Stimulated activated CD4-positive, alpha-beta T cell treated with anti-CD3 and anti-CD28 coated beads, Interleukin-2, amount 100 ng/mL, for 24 hours (primary cell): ENCODE measurements at places on chromosomes 6 and 20.
A peak's percentile ranks its signal among the peaks of the same experiment; 100 is the strongest.

GRCh38 chr6:158150701-158151100, 17.4 kb downstream of the SERAC1 start:
- DNase-seq: no peak

DNA sequence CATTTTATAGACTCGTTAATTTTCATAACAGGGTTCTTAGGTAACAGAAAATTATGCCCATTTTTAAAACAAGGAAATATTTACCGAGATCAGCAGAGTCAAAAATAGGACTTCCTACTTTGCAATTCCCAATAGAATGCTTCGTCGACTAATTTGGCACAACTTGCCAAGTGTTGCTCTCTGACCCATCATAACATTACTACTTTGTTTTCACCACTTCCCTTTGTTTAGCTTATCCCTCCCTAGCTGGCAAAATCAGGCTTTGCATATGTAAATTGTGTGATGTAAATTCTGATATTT, 914 bp upstream of the RANBP9 start:
- DNase-seq: no peak

DNA sequence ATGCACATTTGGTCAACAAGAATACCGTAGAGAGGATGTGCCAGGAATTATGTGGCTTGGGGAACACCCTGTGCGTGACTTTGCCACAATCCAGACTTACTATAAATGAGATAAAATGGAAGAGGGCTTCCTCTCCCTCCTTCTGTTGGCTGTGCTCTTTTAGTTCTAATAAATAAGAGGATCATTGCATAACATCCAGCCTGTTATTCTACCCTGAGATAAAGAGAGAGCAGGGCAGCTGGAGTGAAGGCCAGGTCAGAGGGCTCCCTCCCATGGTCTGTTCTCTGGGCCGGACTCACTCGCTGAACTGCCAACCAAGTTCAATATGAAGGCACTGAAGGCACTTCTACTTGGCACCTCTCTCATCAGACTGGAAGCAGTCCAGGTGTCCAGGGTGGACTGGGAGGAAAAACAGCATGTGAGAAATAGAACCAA, 91.7 kb downstream of the MTFR2 start:
- no peak for DNase-seq

DNA sequence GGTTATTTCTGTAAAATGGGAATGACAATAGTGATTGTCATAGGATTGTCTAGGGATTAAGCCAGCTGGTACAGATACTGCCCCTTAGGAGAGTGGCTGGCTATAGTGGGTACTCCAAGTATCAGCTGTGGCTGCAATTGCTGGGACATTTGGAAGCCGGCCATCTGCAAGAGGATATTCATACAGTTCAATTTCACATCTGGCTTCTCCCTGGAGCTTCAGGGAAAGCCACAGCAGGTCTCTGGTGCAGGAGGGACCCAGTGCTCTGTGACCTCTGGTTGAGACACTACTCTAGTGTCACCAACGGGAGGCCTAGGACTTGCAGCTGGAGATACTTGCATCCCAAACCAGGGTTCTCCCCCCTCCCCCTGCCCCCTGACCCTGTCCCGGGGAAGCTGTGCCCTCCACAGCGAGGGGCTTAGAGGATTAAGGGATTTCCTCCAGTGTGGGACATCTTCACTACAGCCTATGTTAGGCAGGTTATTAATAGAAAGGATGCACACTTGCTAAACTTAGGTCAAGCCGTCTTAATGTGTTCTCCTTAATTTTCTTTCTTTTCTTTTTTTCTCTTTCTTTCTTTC, 2.7 kb downstream of the SLC2A10 start:
- no peak for DNase-seq

GRCh38 chr6:125213939-125214338, 60.4 kb downstream of the TPD52L1 start:
- DNase-seq: no peak

DNA sequence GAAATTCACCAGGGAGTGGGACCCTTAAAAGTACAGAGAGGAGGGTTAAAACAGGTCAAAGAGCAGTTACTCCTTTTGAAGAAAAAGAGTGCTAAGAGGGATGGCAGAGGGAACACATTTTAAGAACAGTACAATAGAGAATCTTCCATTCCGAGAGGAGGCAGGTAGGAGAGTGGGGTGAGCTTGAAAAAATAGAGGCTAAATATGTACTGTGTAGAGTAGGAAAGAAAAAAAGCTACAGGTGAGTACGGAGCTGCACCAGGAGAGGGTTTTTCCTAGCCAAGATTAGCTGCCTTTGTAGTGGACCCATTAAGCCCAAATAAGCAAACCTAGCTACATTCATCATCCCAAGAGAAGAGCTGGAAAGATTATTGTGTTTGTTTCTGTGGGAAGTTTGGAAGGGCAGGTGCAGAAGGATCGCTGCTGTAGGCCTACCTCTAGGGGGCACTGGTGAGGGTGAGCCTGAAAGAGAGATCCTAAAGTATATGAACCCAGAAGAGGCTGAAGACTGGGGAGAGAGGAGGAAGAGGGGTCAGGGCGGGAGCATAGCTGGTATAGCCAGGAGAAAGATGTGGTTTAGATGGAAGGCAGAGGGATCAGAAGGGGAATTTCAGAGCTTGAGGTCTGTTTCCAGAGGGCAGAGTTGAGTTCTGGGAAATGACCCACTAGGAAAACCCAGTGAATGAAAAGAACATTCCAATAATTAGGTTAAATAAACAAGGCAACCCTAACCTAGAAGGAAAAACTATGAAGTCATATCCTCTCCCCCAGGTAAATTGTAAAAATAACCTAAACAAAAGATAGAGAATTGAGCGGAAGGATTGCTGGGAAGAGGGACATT, 50.2 kb upstream of the HINT3 start:
- DNase-seq: peak; percentile 64

DNA sequence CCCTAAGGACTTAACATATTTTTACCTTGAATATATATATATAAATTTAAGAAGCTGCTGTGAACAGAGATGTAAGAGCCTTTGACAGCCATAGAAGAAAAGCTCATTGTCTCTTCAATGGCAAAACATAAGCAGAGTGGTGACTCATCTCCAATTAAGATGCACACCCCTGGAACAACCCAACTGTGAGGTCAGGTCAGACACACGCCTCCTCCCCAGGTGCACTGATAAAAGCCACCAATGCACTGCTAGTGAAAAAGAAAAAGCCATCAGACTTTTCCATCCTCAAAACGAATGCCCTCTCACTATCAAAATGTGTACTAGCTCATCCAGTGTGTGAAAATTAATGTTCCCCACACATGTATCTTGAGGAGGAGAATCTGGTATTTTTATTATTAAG, 100.1 kb downstream of the SMLR1 start:
- no peak for DNase-seq

GRCh38 chr6:45045253-45045601, 282.9 kb upstream of the RUNX2 start:
- no peak for DNase-seq

DNA sequence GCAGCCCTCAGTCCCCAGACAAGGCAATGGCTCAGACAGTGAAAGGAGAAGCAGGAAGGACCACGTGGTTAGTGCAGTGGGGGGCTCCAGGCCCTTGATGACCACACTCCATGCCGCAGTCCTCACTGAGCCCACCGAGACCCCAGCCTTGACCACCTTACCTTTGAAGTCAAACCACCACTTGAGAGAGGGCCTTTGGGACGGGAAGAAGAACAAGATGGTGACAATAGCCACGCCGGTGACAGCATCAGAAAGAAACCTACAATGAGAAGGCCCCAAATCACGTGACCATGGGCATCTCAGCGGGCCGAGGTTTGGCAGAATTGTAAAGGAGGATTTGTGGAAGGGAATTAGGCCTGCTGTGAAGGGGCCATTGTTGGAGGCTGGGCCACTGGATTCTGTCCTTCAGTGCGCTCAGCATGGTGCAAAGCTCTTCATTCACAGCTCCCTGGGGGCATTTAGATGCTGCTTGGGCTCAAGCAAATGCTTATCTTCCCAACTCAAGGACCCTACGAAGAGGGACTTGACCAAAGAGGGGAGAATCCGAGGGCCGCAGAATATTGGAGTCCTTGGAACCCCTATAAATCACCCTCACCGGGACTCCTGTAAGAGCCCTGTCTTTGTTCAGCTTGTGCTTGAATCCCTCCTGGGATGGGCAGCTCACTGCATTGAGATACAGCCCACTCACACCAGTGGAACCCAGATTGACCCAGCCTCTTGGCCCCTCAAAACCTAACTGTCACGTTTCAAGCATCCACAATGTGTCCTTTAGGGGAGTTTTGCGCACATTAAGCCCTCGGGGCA, 33.2 kb upstream of the OCSTAMP start:
- no peak for DNase-seq

DNA sequence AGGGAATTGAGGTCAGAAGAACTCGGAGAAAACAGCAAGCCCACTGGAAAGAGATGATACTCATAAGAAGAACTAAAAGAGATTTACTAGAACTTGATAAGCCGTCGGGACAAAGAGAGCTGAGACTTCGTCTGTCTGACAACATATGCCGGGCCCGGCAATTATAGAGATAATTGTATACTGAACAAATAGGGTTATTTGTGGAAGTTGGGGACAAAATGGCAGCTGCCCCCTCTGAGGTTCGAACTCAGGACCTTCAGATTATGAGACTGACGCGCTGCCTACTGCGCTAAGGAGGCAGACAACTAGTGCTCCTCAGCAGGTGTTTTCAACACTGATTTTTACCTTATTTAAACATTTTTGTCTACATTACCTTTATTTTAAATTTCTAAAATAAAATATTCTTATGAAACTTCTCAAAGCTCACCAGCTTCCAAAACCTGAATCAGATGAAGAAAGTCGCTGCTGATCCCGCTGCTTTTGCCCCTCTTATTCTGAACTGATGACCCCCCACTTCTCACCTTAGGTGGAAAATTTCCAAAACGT, 29.3 kb upstream of the TRIM27 start:
- DNase-seq: peak; percentile 76

GRCh38 chr6:116352515-116353471, 18.0 kb upstream of the DSE start:
- no peak for DNase-seq

DNA sequence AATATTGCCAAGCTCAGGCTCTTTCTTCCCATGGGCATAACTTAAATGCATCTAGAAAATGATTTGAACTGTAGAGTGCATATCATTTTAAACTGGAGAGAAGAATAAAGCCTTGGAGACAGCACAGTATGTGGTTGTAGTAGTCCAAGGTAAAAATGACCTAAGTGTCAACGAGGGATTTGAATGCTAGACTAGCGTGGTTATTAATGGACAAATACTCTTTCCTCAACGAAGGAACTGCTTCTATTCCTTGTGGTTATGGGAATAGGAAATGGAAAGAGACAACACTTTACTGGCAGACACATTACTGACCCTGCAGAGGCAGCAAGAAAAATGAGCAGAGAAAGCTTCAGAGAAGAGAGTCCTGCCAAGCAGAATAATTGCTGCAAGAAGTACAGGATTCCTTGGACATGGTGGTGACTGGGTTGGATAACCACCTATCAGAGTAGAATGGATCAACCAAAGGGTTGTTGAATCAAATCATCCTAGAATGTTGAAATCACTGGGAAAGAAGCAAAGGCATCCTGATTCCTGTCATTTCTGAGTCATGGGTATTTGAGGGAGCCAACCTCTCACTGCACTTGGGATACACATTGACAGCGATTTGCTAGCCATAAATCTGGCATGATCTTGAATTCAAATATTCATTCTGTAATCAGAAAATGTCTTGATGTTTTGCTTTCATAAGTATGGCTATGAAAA, 258.1 kb upstream of the EPHA7 start:
- DNase-seq: no peak

DNA sequence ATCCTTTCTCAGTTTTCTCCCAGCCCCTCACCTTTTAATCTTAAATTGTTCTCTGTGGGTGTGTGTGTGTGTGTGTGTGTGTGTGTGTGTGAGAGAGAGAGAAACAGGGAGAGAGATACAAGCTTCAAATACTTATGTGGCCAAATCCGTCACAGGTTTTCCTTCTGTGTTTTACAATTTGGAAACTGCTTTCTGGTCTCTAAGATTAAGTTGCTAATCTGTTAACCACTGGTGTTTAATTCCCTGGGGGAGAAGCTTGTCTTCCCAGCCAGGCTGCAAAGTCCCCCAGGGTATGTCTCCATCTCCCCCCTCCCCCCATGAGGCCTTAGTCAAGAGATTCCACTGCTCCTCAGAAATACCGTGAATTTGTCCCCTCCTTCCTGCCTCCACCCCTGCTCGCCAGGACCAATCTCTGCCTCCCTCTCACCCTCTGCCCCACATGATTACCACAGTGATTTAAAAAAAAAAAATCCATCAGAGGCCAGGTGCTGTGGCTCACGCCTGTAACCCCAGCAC, 49.0 kb downstream of the RIPOR3 start:
- DNase-seq: no peak

DNA sequence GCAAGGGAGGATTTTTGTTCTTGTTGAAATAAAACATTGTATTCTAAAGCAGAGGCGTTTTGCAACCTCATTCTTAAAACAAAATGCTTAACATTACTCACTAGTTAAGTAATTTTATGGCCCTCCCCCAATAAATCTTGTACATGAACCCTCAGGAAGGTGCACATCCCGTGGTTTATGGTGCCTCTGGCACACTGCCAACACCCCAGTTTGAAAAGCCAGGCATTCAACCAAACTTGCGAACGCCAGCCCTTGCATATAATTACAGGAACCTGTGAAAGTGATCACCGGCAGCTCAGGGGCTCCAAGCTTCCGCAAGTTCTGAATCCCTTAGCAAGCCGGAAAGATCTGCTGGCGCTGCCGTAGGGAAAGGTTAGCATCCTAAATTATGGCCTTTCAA, 1109.0 kb upstream of the FLRT3 start:
- no peak for DNase-seq

- no peak for DNase-seq
Observed at GRCh38 chr6:133682506-133683307, 206.2 kb upstream of the TCF21 start.

DNA sequence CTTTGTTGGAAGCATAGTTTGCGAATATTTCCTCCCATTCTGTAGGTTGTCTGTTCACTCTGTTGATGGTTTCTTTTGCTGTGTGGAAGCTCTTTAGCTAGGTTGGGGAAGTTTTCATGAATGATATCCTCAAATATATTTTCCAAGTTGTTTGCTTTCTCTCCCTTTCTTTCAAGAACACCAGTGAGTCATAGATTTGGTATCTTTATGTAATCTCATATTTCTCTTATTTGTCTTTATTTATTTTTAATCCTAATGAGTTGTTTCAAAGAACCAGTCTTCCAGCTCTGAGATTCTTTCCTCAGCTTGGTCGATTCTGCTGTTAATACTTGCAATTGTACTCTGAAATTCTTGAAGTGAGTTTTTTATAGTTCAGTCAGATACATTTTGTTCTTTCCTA, 628.0 kb upstream of the ID4 start:
- no peak for DNase-seq

- no peak for DNase-seq
Observed at GRCh38 chr6:43992783-43993644, 134.2 kb downstream of the MRPL14 start.

DNA sequence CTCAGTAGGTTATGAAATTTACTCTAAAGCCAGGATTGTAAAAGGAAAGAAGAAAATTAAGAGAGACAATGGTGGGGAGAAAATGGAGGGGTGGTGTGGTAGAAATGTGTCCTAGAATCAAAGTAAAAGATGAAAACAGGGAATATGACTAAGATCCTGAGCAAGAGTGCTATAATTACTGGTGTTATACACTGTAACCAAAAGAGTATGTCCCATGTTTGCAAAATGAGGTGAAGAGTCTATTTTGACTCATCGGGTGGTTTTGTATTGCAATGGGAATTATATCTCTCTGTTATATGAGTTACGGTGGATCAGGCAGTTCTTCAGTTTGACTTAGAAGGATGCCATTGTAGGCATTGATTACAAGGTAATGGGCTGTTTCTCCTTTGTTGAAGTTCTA, 8.5 kb downstream of the L3MBTL3 start:
- no peak for DNase-seq
